ENCODE measurements at places on chromosomes 12 and 14. TPM values are rescaled to one million over a fixed set of nuclear protein-coding genes. Genes with fewer than 3 reads are reported as not detected.

Gene TMED10
- 246 TPM for total RNA-seq

DNA sequence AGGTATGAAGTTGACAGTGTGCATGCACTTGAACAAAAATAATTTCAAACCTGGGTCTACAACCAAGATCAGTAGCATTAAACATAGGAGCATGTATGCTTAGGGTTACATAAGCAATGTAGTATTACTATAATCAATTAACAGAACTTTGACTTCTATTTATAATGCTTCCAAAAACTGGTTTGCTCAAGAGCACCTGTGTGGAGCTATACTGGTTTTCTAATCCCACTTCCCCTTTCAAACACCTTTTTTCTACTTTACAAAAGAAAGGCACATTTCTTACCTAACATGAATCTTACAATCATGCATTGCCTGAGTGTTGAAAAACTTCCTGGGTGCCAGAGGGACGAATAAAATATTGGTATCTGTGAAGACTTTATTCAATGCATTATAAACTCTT is 72.7 kb downstream of the EFCAB11 start:
- DNase-seq, result no peak
- no peak overlapping the region for H3K4me3 ChIP-seq
- no peaks in the 10 kb centered on the region for H3K4me1 ChIP-seq
- H3K27ac ChIP-seq, result no peak overlapping the region
- H3K27me3 ChIP-seq, result no peaks in the 10 kb centered on the region

Gene XPOT
- 53.0 TPM for total RNA-seq

DNA sequence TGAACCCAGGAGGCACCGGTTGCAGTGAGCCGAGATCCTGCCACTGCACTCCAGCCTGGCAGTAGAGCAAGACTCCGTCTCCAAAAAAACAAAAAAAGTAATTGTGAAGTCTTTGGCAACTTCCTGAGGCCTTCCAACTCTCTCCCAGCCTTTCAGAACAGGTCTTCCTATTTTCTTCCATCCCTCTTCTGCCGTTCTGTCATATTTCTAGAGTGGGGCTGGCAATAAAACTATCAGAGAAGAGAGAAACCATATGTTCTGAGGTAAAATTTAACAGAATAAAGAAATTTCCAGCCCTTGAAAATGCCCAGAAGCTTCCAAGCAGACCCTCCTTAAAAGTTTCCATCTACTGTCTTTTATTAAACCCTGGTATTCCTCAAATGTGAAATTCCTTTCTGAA is 100.4 kb downstream of the HMGA2 start:
- H3K27me3 ChIP-seq, result no peaks in the 10 kb centered on the region
- peaks cover 34% of the 10 kb centered on the region for H3K36me3 ChIP-seq
- H3K27ac ChIP-seq, result no peak overlapping the region
- H3K4me1 ChIP-seq, result peaks cover 22% of the 10 kb centered on the region
- DNase-seq, result no peak

DNA sequence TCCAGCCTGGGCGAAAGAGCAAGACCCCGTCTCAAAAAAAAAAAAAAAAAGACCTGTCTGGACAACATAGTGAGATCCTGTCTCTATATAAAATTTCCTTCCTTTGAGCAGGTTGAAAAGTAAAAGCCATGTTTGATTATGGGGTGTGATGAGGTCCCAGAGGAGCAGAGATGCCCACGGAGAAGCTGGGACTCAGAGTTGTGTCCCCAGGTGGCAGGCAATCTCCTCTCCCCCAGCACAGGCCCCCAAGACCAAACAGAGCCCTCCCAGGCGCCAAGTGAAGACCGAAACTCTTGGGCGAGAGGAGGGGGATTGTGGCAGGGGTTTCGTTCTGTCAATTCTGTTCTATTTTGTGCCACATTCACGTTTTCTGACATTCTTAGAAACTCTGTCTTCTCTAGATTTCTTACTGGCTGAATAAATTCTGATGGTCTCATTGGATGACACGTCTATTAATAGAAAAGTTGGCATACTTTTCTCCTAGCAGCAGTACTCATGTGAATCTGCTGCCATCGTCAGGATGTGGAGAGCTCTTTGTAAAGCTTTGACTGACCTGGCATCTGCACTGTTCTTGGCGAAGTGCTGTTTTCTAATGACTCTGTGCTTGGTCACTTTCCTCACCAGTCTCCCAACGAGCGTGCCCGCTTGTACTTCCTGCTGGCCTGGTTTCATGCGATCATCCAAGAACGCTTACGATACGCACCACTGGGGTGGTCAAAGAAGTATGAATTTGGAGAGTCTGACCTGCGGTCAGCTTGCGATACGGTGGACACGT is 43.4 kb downstream of the HSP90AA1 start:
- H3K36me3 ChIP-seq, result peaks cover 83% of the 10 kb centered on the region
- no peak overlapping the region for H3K27ac ChIP-seq
- peak; percentile 31 for DNase-seq
- H3K4me3 ChIP-seq, result no peak overlapping the region

DNA sequence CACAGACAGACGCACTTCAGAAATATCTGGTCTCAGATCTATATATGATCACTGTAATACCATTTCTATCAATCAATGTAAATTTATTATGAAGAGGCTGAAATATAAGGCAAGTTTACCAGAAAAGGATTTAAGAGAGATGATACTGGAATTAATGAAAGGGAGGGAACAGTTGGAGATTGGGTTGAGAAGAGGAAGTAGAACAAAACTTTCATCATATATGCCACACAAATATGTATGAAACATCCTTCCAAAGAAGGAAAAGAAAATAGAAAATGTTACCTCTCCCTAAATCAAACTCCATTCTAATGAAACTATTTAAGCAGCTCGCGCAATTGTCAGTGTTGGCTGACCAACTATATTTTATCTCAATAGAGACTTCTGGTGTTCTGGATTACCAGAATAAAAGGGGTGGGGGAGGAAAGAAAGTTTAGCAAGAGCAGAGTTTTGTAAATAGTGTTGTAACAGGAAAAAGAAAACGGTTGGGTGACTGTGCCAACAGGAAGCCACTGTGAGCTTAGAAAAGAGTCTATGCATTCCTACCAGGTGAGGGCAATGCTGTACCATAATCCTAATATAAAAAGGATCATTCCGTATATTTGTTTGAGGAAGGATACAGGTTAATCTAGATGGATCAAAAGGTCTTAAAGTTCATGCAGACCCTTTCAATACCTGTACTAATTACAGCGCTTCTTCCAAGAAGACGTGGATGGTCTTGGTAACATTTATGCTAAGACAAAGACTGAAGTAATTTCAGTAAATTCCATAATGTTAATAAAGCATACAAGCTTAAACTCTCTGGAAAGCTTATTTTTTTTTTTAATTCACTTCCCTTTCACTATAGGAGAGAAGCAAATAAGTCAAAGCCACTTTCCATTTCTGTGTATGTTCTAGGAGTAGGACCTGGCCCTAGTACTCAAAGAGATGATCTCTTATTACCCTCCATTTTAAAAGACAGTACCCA is 14.5 kb upstream of the LLPH start:
- H3K4me1 ChIP-seq, result peaks cover 12% of the 10 kb centered on the region
- H3K27ac ChIP-seq, result 0 out of 2 replicates have a peak overlapping the region, but pooled peaks have one; percentile 19
- H3K27me3 ChIP-seq, result no peaks in the 10 kb centered on the region
- peak; percentile 91 for DNase-seq

- no peaks in the 10 kb centered on the region for H3K4me1 ChIP-seq
- H3K36me3 ChIP-seq, result no peaks in the 10 kb centered on the region
- peak within 1 kb of the TSS; percentile 54 for H3K4me3 ChIP-seq
- 0 out of 2 replicates have a peak, but pooled peaks cover 5% of the 10 kb centered on the region for H3K27me3 ChIP-seq
- no peak within 1 kb of the TSS for H3K27ac ChIP-seq
These were observed at the start of gene RASAL1 for GRCh38 chr12:113135178-113136127. Gene RASAL1, minus strand, starts transcription at chr12:113135761. Its CDS starts 299 bp downstream, at chr12:113135462.
